Cerebellar nuclear complex (tissue), 1 donor: ENCODE measurements at places on chromosomes 16 and 17.

- no peak for DNase-seq
These were observed 39.6 kb upstream of the RHOT1 start for GRCh38 chr17:32102646-32103186.

DNA sequence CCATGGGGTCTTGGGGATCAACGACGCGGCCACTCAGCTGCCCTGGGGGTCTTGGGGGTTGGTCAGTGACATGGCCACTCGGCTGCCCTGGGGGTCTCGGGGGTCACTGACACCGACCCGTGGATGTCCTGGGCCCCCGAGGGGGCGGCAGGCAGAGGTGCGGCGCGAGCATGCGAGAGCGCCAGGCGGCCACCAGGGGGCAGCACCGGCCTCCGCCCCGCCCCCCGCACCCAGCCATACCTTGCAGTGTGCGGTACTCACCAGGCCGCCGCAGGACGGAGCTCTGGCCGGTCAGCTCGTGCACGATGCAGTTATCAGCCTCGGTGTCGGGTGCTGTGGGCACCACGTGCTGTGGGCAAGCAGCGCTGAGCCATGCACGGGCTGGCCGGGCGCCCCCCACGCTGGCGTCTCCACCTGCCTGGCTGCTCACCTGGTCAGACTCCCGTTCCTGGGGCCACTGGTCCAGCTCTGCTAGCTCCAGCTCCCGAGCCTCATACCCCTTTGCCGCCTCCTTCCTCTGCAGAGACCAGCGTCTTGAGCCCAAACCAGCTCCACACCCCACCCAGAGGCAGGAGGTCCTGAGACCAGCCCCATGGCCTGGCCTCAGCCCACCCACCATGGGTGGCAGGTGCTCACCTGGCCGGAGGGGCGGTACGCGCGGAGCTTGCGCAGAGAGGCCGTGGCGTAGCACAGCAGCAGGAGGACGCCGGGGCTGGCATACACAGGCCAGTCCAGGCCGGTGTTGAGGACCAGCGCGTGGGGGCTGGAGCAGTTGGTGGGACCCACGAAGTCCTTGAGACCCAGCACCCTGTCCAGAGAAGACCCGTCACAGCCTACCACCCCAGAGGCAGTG, 31.2 kb downstream of the CTU2 start:
- no peak for DNase-seq

GRCh38 chr16:61678182-61678581, 358.1 kb downstream of the CDH8 start:
- no peak for DNase-seq

DNA sequence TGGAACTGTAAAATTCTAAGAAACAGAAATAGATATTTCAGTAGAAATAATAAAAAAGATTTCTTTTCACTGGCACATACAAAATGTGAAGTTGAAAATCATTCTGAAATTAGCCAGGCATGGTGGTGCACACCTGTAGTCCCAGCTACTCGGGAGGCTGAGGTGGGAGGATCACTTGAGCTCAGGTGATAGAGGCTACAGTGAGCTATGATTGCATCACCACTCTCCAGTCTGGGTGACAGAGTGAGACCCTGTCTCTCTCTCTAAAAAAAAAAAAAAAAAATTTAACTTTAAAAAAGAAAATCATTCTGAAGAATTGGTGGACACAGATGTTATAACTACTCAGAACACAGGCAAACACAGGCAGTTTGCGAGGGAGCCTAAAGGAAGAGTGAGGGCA, 97.7 kb upstream of the FA2H start:
- no peak for DNase-seq

DNA sequence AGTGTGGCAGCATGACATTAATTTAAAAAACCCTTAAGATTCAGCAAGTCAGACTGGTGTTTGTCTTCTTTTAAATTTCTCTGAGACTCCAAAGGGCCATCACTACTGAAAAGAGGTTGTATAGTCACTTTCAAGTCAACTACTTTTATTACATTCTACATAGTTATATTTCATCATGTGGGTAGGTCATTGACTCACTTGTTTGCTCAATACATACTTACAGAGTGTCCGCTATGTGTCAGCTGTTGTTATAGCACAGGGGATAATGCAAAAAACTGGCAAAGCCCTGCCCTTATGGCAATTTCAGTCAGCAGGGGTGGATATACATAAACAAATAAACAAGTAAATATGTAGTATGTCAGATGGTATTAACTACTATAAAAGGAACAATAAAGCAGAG, 2.5 kb upstream of the MYH4 start:
- no peak for DNase-seq
